ENCODE measurements at places on chromosomes 1 and 21.

DNA sequence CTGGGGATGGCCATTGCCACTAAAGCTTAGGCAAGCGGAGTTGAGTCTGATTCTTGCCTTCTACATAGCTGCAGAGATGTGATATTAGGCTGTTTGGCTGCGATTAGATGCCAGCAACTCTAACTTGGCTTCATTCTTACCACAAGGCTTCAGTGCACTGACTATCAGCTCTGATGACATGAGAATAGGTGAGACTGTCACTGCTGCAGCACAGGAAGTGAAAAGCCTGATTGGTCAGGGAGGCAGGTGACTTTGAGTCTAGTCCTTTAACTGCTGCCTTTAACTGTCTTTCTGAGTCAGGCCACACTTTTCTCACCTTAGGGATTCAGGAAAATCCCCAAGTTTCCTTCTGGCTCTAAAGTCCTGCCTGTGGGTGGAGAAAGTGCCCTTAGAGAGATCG lies 14.1 kb upstream of the PLXNA2 start:
- H3K27me3 ChIP-seq, result no peaks in the 10 kb centered on the region
- H3K4me1 ChIP-seq, result no peaks in the 10 kb centered on the region
- no peak overlapping the region for H3K27ac ChIP-seq
- no peak overlapping the region for H3K4me3 ChIP-seq

- H3K27ac ChIP-seq, result no peak overlapping the region
- no peaks in the 10 kb centered on the region for H3K36me3 ChIP-seq
- H3K4me3 ChIP-seq, result peak overlapping the region; percentile 42
- peaks cover 50% of the 10 kb centered on the region for H3K4me1 ChIP-seq
Observed at GRCh38 chr1:183807549-183808168, 2.7 kb downstream of the RGL1 start.

DNA sequence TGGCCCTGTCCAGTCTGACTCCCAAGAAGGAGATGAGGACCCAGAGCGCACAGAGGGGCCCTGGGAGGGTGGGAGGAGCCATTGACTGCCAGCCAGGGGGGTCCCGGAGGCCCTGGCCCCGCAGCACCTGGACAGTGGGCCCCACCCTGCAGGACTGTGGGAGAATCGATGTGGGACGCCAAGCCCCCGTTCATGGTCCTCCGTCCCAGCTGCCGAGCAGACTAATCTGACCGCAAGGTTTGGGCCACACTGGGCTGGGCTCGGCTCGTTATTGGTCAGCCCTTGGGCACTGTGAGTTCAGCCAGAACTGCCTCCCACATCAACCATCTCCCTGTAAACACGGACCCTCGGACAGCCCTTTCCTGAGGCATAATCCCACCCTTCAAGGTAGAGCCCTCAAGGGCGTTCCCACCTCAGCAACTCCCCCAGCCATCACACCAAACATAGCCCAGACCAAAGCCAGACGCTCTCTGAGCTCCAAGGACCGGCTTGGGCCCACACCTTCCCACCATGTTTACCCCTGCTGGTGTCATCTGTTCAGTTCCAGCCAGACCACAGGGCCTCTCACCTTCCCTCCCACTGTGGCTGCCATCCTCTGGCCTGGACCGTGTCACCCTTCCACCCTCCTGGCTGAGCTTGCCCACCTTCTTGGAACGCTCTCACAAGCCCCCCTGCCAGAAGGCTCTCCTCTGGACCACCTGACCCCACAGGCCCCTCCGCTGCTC lies 16.2 kb upstream of the POFUT2 start:
- no peaks in the 10 kb centered on the region for H3K27me3 ChIP-seq
- no peaks in the 10 kb centered on the region for H3K36me3 ChIP-seq
- H3K4me3 ChIP-seq, result no peak overlapping the region
- no peak for DNase-seq
- H3K4me1 ChIP-seq, result peaks cover 52% of the 10 kb centered on the region
- no peak overlapping the region for H3K27ac ChIP-seq

DNA sequence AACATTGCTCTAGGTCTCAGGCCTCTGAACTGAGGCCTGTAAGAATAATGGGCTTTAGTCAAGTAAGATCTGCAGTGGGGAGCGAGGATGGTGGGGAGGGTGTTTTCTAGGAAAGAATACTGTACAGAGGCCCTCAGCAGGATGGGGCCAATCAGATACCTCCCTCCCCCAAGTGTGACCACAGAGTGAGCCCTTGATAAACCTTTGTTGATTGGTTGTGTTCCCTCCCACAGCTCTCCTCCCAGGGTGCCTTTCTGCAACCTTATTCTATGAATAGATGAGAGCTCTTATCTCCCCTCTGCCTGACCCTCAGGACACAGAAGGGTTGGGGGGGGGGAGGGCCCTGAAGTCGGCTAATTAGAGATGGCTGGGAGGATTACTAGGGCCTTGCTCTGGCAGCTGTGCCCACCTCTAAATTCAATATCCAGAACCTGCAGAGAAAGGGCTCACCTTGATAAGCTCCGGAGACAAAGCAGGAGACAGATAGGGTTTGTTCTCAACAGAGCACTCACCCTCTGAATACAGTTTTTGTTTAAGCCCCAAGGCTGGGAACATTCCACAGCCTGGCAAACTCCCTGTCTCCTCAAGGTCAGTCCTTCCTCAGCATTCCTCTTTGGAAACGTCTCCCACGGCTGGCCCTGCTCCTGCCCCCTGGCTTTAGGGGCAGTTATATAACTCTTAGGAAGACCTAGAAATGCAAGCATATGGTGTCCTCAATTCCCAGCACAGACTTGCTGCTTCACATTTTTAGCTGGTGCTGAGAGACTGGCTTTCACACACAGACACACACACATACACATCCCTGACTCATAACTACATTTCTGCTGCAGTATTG lies 42.9 kb downstream of the ATP1A1 start:
- no peaks in the 10 kb centered on the region for H3K27me3 ChIP-seq
- H3K4me3 ChIP-seq, result no peak overlapping the region
- no peaks in the 10 kb centered on the region for H3K36me3 ChIP-seq
- DNase-seq, result peak; percentile 93
- H3K4me1 ChIP-seq, result peaks cover 28% of the 10 kb centered on the region
- no peak overlapping the region for H3K27ac ChIP-seq

DNA sequence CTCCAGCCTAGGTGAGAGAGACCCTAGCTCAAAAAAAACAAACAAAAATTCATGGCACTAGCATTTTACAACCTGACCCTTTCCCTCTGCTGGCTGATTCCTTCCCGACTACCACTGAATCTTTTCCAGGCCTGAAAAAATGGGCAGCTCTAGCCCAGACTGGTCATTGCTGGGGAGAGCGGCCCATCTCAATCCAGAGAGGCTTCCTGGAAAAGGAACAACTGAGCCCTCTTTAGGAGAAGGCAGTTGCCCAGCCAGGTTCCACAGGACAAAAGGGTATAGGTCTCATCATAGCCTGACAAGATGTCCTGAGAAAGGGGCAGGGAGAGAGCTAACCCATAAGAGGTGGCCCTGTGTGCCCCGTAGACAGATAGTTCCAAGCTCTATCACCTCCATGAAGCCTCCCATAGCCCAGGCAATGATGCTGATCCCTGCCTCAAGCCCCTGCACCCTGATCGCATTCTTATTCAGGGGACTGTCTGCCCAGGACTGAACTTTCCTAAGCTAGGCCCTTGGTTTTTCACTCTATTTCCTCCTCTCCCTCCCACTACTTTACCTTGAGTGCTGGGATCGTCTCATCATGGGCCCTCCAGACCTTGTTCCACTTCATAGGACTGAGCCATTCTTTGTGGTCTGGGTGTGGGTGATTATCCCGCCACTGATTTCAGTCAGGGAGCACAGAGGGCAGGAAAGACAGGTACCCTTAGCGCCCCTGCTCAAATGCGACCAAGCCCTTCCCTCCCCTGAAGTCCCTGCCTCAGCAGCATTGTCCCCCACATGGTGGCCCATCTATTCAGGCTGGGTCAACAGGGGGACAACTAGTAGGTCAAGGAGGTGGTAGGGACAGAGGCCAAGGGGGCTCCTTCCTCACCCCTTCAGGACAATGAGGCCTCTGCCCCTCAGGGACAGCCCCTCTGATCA lies 18.2 kb downstream of the RHBG start:
- DNase-seq, result no peak
- no peak overlapping the region for H3K27ac ChIP-seq
- H3K4me1 ChIP-seq, result no peaks in the 10 kb centered on the region
- H3K4me3 ChIP-seq, result no peak overlapping the region
- H3K36me3 ChIP-seq, result no peaks in the 10 kb centered on the region

- no peaks in the 10 kb centered on the region for H3K4me1 ChIP-seq
- no peaks in the 10 kb centered on the region for H3K27me3 ChIP-seq
- H3K36me3 ChIP-seq, result no peaks in the 10 kb centered on the region
- no peak for DNase-seq
Observed at GRCh38 chr1:182347019-182347418, 44.6 kb downstream of the GLUL start.

DNA sequence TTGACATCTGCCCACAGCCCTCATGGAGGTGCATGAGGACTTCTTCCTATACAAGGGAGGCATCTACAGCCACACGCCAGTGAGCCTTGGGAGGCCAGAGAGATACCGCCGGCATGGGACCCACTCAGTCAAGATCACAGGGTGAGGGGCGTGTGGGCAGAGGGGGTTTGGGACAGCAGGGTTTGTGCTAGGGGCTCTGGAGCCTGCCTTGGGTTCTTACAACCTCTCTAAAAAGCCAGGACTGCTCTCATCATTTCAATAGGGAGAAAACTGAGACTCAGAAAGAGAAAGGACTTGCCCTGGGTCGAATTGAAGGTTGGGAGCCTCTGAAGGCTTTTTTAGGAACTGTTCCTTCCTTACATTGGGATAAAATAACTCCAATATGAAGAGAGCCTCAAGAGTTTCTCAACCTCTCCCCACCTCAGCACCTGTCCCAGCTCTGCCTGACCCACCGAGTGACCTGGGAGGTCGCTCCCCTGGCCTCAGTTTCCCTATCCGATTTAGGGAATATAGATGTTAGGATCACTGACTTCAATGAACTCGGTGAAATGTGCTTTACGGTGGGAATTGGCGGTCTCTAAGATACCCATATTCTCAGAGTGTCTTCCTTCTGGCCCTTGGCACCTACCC lies 9.5 kb downstream of the TINAGL1 start:
- H3K36me3 ChIP-seq, result peaks cover 10% of the 10 kb centered on the region
- no peak for DNase-seq
- no peak overlapping the region for H3K4me3 ChIP-seq
- no peaks in the 10 kb centered on the region for H3K27me3 ChIP-seq

GRCh38 chr1:171196351-171196750 lies 11.3 kb downstream of the FMO2 start:
- H3K4me3 ChIP-seq, result no peak overlapping the region
- no peak for DNase-seq
- no peaks in the 10 kb centered on the region for H3K36me3 ChIP-seq

- no peaks in the 10 kb centered on the region for H3K4me1 ChIP-seq
- no peaks in the 10 kb centered on the region for H3K36me3 ChIP-seq
- no peaks in the 10 kb centered on the region for H3K27me3 ChIP-seq
- no peak for DNase-seq
Observed at GRCh38 chr1:110903853-110904500, 31.0 kb downstream of the CD53 start.

DNA sequence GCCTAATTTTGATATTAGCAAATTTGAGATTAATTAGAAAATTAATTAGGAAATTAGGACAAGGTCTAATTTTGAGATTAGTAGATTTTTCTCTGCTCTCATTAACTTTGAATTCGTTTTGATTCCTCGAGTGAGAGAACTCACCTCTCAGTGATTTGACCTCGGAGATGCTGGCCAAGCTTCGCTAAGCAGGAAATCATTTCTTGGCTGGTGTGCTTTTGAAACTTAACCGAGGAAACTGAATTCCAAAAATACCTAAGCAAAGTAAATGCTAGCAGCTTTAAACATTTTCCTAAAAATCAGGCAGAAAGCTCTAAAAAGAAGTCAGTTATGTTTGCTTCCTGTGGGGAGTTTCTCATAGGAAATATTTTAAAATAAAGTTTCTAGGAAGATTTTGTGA lies 34.9 kb downstream of the CDC14A start:
- DNase-seq, result no peak
- no peaks in the 10 kb centered on the region for H3K36me3 ChIP-seq
- H3K4me3 ChIP-seq, result no peak overlapping the region
- no peaks in the 10 kb centered on the region for H3K27me3 ChIP-seq

DNA sequence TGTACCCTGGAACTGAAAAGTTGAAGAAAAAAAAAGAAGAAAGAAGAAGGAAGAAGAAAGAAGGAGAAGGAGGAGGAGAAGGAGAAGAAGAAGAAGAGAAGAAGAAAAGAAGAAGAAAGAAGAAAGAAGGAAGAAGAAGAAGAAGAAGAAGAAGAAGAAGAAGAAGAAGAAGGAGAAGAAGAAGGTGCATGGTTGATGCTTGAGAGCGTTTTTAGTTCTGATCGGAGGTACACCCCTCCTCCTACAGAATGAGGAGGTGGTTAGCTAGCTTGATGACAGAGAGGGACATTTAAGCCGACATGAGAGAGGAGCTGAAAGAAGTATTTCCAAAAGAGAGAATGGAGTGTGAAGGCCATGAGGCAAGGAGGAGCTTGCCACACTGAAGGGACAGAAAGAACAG lies 5.6 kb upstream of the ZNF362 start:
- no peaks in the 10 kb centered on the region for H3K27me3 ChIP-seq
- H3K4me1 ChIP-seq, result no peaks in the 10 kb centered on the region
- H3K27ac ChIP-seq, result no peak overlapping the region
- H3K36me3 ChIP-seq, result no peaks in the 10 kb centered on the region

DNA sequence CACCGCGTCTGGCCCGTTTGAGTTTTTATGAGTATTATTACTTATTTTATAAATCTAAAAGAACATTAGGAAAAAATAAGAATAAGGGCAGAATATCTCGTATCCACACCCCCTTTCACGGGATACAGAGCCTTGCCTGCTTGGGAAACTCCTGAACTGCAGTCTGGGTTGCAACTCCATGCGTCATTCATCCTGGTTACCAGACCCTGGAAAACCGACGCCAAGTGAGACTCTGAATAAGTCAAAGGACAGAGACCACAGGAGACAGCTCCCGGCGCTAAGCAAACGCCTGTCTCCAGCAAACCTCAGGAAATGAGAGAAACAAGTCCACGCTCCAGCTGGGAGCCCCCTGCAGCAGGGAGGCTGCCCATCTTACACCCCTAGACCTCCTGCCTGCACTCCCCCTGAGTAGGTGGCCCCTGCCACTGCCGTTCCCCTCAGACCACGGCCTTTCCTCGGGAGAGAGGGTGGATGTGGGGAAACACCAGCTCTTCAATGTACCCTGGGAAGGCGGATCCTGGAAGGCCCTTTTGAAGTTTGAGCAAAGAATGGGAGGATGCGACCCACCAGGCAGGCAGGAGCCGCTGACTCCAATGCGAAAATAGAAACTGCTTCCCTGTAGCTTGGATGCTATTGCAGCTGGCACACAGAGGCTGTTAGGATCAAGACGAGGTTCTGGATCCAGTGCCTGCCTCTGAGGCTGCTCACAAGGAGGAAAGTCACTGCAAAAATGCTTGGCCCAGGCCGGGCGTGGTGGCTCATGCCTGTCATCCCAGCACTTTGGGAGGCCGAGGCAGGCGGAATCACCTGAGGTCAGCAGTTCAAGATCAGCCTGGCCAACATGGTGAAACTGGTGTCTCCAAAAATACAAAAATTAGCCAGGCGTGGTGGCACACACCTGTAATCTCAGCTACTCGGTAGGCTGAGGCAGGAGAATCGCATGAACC lies 37.7 kb upstream of the GPR157 start:
- no peaks in the 10 kb centered on the region for H3K27me3 ChIP-seq
- peak overlapping the region; percentile 36 for H3K27ac ChIP-seq
- no peak for DNase-seq
- H3K4me1 ChIP-seq, result peaks cover 41% of the 10 kb centered on the region
- H3K36me3 ChIP-seq, result no peaks in the 10 kb centered on the region

Measured in vagina (tissue), 2 donors.